Vagina (tissue), 2 donors: ENCODE measurements at places on chromosomes 6 and 20. TPM values are rescaled to one million over a fixed set of nuclear protein-coding genes. Genes with fewer than 3 reads are reported as not detected.

ENPP5 gene
- 2.5 TPM for total RNA-seq

DNA sequence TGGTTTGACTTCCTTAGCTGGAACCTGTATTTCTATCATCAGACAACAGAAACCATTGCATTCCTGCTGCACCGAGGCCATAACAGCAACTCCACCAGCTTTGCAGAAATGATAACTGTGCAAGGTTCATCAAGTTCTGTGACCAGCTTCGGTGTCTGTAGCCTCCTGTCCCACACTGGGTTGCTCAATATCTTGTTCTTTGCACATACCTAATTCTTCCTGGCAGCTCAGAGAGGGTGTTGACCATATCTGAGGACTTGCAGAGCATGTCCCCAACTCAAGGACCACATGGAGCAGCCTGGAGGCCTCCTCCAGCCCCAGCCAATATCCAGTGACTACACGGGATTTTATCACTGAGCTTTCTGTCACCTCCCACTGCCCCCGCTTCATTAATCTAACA lies 59.3 kb upstream of the SCAF8 start:
- no peak for DNase-seq

FNDC1 gene
- 0.49 TPM for total RNA-seq

- DNase-seq: no peak
These were observed 38.9 kb upstream of the PRIM2 start for GRCh38 chr6:57278570-57278969.

GRCh38 chr6:125963817-125964216 lies 7.2 kb downstream of the HINT3 start:
- DNase-seq: no peak

DNA sequence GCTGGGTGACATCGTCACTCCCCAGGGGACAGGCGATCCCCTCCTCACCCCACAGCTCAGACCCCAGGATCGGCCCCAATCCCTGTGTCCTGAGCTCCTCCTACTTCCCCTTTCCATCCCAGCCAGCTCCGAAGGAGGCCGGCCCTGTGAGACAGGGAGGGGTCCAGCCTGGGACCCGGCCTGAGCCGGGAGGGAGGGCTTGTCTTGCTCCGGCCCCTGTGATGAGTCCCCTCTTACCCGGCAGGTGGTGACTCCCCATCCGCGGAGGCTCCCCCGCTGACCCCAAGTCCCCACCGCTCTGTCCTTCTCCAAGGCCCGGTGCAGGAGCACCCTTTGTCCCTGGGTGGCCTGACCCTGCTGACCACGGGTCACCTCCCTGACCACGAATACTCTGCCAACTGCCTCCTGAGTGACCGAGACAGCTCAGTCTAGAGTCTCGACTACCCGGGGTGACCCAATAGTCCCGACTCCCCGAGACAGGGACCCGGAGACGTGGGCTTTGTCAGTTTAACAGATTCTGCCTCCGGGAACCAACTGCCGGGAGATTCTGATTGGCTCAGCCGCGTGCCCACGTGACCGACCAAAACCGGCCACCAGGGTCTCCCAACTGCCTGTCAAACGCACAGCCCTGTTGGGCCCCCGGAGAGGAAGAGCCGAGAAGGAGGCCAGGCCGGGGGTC lies 187.4 kb upstream of the PROKR2 start:
- no peak for DNase-seq
